ENCODE measurements at places on chromosomes 3 and 15. TPM values are rescaled to one million over a fixed set of nuclear protein-coding genes. Genes with fewer than 3 reads are reported as not detected.

Gene AP3B2
- total RNA-seq, result 6.1 TPM

DNA sequence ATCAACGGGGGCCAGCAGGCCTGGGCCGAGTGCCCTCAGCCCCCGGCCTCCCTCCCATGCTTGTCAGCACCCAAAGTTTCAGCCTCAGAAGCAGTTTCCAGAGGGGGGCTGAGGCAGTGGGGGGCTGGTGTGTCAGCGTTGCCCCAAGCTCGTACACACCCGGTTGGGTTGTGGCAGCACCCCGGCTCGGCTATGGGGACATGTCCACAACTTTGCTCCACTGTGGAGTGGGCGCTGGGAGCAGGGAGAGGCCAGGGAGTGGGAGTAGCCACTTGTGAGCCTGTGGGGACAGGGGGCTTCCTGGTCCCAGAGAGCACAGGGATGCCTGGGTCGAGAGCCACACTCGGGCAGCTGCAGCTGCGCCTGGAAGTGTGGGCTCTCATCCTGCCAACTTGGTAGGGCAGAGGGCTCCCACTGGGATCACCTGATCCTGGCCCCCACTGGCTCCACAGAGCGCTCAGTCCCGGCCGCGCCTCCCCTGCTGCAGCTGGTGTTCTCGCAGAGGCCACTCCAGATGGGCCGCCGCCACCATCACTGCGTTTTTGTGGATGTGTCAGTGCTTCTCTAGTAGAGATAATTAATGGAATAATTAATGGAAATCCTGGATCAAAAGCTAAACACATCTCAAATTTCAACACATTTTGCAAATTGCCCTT, 75.1 kb downstream of the NR1D2 start:
- no peak for DNase-seq

- no peak for DNase-seq
Observed at GRCh38 chr15:86676002-86676401, 596.3 kb downstream of the AGBL1 start.

Gene ITIH1
- not detected for total RNA-seq

DNA sequence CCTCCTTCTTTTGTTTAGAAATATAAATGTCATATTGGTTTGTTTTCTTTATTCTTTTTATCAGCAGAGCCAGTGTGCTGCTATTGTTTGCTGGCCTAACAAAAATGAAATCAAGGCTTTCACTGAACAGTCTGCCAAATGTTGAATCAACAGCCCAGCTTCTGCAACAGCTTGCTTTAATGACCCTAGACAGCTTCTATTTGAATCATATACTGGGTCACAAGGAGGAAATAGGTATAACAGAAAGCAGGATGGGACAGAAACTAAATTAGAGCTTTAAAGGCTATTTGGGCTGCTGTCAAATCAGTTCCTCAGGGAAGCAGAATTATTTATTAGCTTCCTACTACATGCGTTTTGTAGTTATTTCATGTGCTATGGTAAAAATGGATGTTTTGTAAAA, 12.1 kb upstream of the DNAJC13 start:
- DNase-seq, result no peak

Gene NRG4
- not detected for total RNA-seq

DNA sequence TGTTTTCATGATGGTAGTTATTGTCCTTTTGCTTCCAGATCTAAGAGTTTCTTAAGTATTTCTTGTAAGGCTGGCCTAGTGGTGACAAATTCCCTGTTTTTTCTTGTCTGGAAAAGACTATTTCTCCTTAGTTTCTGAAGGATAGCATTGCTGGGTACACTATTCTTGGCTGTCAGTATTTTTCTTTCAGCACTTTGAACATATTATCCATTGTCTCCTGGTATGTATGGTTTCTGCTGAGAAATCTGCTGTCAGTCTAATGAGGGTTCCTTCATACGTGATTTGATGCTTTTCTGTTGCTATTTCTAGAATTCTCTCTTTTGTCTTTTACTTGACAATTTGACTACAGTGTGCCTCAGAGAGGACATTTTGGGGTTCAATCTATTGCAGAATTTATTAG, 134.3 kb downstream of the CGGBP1 start:
- DNase-seq, result no peak

GRCh38 chr3:124032881-124033359, 41.0 kb upstream of the ROPN1 start:
- peak; percentile 65 for DNase-seq

Gene SEMA6D
- total RNA-seq, result 1.1 TPM

GRCh38 chr15:94607176-94607654, 375.9 kb downstream of the MCTP2 start:
- DNase-seq, result no peak

GRCh38 chr3:133864616-133865015, 31.1 kb downstream of the RAB6B start:
- DNase-seq, result no peak

DNA sequence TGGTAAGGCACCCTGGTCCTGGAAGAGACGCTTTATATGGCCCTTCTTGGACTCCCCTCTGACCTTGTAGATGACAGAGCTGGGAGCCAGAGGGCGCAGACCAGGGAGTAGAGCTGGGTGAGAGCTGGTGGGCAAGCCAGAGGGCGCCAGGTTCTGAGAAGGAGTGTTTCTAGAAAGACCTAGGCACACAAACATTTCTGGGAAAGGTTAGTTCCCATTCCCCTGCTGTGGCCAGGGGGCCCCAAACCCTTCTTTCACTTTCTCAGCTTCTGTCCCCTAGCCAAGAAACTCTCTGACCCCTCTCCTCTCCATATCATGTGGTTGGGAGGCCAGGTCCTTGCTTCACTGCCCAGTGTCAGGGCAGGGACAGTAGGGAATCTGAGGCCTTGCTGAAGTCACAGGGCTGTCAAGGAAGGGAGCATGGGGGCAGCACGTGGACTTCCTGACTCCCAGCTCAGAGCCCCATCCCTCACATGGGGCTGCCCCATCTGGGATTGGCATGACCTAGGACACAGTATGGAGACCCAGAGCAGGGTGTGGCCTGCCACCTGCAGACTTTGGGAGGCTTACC, 3.6 kb downstream of the HEMK1 start:
- no peak for DNase-seq

DNA sequence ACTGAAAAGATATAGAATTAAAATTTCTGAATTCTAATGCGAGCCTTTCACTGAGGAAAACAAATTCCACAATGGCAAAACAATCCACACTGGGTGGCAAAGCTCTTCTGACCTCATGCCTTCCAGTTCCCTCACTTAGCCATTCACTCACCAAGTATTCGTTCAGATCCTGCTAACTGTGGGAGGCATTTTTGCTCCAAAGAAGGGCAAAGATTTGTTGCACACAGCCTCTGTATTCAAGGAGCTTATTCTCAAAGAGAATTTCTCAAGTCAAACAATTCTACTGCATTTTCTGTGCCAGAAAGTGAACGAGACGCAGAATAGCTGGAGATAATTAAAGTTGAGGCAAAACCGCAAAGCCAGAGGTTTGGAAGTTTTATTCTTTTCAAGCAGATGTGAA, 77.3 kb downstream of the CPNE4 start:
- DNase-seq, result no peak

Gene ZBTB47
- total RNA-seq, result 10.9 TPM

DNA sequence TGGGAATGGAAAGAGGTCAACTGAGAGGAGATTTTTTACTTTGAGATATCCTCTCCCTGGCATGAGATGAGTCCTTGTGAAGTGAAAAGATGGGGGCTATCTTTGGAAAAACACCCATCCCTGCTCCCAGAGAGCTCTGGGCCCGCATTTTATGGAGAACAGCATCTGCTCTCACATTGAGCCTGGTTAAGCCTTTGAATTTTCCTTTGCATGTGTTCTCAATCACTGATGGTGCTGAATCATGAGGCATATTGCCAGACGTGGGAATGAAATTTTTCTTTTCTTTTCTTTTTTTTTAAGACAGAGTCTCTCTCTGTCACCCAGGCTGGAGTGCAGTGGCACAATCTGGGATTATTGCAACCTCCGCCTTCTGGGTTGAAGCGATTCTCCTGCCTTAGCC, 24.4 kb downstream of the TMEM45A start:
- no peak for DNase-seq

DNA sequence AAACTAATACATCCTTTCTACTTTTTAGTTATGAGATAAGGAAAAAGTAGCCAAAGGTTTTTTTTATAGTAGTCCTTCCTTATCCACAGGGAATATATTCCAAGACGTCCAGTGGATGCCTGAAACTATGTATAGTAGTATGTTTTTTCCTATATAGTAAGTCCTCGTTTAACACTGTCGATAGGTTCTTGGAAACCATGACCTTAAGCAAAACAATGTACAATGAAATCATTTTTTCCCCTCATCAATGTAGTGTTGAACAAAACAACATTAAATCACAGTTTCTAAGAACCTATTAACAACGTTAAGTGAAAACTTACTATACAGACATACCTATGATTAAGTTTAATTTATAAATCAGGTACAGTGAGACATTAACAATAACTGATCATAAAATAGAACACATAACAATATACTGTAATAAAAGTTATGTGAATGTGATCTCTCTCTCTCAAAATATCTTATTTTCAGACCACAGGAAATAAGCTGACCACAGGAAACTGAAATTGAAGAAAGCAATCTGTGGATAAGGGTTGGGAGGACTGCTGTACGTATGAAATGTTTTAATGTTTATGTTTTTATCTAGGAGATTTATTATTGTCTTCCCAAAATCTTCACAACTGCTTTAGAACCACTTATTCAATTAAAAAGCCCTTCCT, 20.6 kb downstream of the COPS2 start:
- no peak for DNase-seq

Gene TTC21A
- 5.4 TPM for total RNA-seq

Gene NTRK3
- total RNA-seq, result not detected

DNA sequence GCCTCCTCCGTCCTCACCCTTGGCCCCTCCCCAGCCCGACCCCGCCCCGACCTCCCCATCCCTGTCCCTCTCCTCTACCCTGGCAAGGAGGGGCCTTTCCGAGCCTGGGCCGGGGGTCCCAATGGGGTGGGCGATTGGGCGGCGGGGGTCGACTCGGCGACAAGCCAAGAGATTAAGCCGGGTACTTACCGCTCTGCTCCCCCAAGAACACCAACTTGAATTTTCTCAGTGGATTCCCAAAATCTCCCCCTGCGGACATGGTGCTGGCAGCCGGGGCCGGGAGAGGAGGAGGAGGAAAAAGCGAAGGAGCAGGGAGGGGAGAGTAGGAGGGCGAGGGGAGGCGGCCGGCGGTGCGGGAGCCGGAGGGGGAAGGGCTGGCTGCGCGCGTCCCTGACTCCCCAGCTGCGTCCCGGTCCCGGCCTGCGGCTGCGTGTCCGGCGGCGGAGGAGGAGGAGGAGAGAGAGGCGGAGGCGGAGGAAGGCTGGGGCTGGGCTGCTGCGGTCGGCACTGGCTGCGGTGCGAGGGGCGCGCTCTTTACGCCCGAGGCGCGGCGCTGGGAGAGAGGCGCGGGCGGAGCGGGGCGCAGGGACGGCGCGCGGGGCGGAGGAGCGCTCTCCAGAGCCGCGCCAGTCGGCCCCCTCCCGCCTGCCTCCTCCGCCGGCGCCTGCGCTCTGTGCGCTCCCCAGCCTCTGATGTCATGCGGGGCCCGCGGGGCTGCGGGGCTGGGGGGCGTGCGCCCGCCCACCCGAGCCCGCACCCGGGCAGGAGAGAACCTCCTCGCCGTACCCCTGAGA, at the start of gene RAB6B:
Gene RAB6B, minus strand, starts transcription at position 675 of the 794 bp plus-strand sequence. Its CDS starts 416 bp downstream, at position 259.
- DNase-seq, result peak; percentile 29

- peak; percentile 53 for DNase-seq
Observed at GRCh38 chr3:146133441-146133840, 27.5 kb downstream of the PLOD2 start.

Gene ZNF662
- total RNA-seq, result not detected

GRCh38 chr3:8455526-8456411, 45.9 kb upstream of the LMCD1 start:
- no peak for DNase-seq

- DNase-seq, result no peak
Observed at GRCh38 chr3:78809966-78810365, 957.8 kb downstream of the ROBO1 start.

DNA sequence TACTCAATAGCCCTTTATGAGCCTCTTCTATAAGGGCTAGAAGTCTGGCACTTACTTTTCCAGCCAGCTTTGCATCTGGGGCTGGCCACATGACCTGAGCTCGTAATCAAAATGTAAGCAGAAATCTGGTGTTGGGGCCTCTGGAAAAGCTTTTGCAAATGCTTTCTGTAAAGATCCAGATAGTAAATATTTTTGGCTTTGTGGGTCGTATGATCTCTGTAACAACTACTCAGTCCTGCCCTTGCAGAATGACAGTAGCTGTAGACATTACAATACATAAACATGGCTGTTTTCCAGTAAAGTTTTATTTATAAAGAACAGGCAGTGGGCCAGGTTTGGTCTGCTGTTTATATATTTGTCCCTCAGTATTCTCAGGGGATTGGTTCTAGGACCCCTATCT, 46.2 kb upstream of the THRB start:
- DNase-seq, result no peak

Gene ECE2
- not detected for total RNA-seq

DNA sequence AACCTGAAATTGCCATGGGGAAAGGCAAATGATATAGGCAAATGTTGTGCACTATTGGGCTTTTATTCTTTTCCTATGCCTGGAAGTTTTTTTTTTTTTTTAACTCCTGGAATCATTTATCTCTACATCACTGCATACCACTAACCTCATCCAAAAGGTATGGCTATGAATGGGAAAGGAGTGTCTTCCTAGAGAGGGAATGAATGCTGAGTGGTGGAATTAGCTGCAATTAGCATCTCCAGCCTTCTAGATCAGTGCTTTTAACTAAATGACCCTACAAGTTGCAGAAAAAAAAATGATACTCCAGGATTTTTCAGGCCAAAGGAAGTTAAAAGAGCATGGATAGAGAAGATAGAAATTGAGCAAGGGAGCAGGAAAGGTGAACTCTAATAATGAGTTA, 429.8 kb upstream of the PDZRN3 start:
- DNase-seq, result no peak

Gene OIP5
- total RNA-seq, result 5.7 TPM

DNA sequence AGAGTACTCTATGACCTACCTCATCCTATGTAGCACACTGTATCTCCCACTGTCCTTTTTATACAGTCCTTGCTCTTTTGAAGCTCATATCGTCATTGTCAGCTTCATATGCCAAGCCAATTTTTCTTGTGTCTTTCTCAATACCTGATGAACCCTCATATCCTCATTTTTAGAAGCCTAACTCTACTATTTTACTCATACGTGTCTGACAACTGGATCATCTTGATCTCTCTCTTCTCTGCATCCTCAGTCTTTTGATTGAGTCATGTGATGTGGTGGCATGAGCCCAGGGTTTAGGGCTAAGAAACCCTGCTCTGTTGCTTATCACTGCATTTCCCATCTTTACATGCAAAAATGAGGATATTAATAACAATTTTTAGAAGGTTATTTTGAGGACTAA, 352.0 kb downstream of the LPP start:
- DNase-seq, result no peak

Gene MUC20
- total RNA-seq, result 3.5 TPM

GRCh38 chr15:67465196-67465952, 55.6 kb upstream of the C15orf61 start:
- DNase-seq, result no peak

DNA sequence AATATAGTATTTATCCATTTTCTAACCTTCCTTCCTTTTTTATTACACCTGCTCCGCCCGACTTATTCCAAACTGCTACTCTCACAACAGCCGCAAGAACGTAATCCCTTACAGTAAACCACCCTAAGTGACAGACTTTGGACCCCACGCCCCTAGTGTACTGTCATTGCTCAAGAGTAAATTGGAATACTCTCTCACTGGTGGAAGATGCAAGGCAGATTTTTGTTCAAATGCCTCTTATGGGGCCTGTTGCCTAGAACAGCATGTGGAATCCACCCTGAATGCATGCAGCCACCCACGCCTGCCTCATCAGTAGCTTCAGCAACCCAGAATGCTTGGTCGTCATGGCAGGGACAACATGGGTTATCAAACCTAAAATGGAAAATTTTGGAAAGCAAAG, 226.2 kb upstream of the ST8SIA2 start:
- no peak for DNase-seq

All from MCF 10A (cell line).